ENCODE measurements at places on chromosomes 3 and 15.
A peak's percentile ranks its signal among the peaks of the same experiment; 100 is the strongest.

GRCh38 chr15:59116141-59116540, 11.2 kb downstream of the CCNB2 start:
- DNase-seq, result no peak

DNA sequence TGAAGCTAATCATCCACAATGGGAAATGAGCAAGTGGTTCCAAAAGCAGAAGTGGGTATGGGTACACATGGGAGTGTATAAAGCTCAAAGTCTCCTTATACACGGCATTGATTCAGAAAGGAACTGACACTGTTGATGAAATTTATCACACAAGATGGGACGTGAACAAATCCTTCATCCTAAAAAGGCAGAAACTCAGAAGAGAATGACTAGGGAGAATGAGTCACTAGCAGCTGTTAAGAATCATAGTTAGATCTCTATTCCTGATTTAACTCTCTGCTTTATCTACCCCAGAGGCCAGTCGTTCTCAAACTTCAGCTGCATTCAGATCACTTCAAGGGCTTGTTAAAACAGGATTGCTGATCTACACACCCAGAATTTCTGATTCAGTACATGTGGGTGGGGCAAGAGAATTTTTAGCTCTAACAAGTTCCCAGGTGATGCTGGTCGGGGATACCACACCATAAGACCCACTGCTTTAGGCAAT, 97.7 kb upstream of the PHLDB2 start:
- no peak for DNase-seq

DNA sequence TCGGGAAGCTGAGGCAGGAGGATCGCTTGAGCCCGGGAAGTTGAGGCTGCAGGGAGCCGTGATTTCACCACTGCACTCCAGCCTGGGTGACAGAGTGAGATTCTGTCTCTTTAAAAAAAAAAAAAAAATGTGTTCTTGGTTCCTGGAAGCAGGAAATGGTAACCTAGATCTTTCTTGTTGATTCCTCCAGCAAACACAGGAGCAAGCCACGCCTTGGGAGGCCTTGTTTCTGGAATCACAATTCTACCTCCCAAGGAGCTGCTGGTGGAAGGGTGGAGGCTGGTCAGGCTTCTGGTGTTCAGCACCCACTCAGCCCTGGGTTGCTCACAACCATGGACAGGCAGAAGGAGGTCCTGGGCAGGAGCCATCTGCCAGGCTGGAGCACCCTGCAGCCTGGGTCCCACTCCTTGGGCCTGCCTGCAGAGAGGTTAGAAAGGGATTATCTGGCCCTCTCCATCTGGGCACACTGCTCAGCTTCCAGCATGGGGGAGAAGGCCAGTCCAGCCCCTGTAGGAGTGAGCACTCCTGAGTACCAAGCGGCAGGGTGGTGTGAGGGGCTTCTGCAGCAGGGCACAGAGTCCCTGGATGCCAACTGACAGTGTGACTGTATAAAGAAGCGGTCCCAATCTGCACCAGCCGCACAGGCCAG, 65.6 kb downstream of the ABTB1 start:
- no peak for DNase-seq

DNA sequence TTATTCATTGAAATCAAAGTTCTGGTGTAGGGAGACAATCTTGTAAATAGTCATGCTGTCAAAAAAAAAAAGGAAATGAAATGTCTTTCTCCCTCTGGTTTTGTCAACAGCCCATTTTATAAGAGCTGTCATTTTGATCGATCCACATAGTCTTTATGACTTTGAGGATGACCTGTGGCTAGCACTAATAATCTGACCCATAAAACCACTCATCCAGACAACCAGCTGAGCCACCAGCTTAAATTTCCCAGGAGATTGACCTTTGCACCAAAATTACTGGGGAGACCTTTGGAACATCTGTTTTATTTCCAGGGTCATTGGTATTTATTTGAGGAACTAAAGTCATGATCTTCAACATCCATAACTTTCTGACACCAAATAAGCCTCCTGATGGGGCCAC, 98.5 kb upstream of the MME start:
- no peak for DNase-seq

DNA sequence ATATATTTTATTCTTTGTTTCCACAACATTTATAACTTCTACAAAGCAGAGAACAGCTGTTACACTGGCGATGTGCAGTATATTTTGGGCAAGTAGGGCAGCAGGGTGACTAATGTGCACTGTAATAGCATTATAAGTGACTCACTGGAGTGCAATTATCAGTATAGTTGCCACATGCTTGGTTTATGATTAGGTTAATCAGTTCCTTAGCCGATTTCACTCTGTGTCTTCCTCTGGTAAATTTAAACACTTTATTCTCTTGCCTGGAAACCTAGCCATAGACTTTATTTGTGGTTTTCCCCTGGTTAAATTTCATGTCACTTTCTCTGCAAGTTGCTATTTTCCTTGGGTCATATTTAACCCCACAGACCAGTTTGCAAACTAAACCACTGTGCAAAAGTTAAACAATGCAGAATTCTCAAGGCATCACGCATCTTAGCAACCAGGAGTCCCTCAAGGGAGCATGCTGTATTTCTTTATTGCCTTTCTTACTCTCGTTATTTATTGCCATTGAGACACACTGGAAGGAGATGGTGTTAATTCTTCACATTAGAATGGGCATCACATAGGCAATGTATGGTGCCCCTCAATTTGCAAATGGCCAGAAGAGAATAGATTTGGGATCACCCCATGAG, 690.2 kb upstream of the DPPA4 start:
- no peak for DNase-seq

- DNase-seq, result no peak
These were observed 295.4 kb upstream of the NR2F2 start for GRCh38 chr15:96035091-96035490.

- peak; percentile 34 for DNase-seq
These were observed 960 bp upstream of the KLF13 start for GRCh38 chr15:31325595-31326155.

- no peak for DNase-seq
These were observed 42.9 kb downstream of the UACA start for GRCh38 chr15:70720228-70721016.

DNA sequence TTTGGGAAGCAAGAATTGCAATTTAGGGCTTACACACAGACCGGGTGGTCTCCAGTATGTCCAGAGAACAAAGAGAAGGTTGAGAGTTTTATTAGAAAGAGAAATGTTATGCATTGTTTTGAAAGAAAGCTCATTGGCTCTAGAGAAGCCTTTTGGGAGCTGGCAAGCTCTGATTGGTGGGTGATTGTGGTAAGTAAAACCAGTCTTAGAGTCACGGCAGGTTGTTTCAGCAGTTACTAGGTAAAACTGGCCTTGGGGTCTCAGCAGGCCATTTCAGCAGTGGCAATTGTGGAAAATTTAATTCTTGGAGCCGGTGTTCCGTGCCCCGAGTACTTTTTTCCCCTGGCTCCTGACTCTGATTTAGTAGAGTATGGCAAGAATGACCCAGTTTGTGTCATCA, 78.1 kb downstream of the MRPL46 start:
- DNase-seq, result no peak

DNA sequence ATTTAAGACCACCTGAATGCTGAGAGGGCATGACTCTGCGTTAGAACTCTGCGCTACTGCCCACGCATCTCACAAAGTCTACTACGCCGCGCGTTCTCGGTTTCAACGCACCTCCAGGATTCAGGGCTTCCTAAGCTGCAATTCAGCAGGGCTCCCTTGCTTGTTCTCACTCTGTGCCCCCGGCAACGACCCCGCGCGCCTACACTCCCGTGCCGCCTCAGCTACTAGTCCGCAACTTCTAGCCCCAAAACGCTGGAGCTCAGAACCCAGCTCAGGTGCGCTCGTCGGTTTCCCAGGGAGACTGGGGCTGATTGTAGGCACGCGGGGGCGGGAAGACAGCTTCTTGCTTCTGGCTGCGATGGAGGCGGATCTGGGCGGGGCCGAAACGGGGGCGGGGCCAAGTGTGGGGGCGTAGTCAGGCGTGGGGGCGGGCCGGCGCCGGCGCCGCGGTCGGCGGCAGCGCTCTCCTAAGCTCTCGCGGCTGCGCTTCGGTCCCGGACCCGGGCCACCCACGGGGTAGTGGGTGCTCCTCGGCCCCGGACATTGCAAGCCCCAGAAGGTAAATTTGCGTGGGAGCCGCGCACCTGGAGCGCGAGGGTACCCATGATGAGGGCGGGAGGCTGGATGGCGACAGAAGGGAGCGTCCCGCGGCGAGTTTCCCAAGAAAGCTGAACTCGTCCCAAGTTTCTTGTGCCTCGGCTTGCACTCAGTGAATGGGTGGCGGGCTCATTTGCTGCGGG, at the start of gene ARHGEF26:
ARHGEF26 (plus strand) TSS at position 430 of the 740 bp plus-strand sequence. CDS start 603 bp downstream, outside the sequence.
- DNase-seq, result peak; percentile 46

- DNase-seq, result no peak
These were observed 136.9 kb downstream of the PCCB start for GRCh38 chr3:136387031-136387430.

GRCh38 chr15:40128766-40129660, 20.3 kb upstream of the BMF start:
- no peak for DNase-seq

DNA sequence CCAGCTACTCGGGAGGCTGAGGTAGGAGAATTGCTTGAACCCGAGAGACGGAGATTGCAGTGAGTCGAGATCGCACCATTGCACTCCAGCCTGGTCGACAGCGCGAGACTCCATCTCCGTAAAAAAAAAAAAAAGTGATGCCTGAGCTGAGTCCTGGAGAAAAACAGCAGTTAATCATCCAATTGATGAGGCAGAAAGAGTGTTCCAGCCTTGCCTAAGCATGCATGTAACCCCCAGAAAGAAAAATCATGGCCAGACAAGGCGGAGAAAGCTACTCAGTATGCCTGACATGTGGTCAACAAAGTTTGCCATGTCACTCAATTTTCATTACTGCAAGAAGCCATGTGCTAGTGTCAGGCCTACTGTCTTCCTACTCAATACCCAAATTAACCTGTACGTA, 593.1 kb upstream of the MDFIC2 start:
- DNase-seq, result no peak

GRCh38 chr3:106208967-106209366, 340.2 kb upstream of the CBLB start:
- DNase-seq, result no peak

DNA sequence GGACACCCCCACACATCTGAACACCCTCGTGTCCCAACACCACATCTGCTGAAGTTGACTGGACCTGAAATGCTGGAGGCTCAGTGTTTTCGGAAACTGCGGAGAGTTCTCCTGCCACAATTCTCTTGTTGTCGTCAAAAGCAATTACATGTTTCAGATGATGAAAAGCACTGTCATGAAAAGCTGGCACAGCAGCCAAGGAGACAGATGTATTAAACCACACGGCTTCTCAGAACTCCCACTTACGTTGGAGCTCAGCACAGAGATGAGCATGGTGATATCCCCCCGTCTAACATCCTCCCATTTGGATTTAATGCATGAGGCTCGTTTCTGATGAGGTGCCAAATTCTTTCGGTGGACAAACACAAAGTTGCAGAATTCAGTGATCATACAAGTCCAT, 180.1 kb downstream of the RORA start:
- DNase-seq, result no peak

- DNase-seq, result no peak
These were observed 154.4 kb downstream of the PEX5L start for GRCh38 chr3:179882292-179882691.

GRCh38 chr3:14428087-14429033, 26.0 kb downstream of the SLC6A6 start:
- DNase-seq, result no peak

- DNase-seq, result no peak
These were observed 121.2 kb upstream of the HES1 start for GRCh38 chr3:194014756-194015155.

DNA sequence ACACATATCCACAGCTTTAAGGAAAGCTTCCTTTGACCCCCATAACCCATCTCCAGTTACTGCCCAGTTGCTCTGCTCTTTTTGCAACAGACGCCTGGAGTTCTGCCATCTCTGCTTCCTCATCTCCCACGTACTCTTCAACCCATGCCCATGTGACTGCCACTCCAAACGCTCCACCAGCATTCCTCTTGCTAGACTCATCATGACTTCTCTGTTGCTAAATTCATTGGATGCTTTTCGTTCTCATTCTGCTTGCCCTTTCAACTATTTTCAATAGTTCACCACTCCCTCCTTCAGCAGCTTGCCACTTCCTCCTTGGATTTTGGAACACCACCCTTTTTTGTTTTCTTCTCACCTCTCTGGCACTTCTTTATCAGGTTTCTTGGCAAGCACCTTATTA, 2.7 kb upstream of the KNSTRN start:
- no peak for DNase-seq

All from activated T-helper 1 cell treated with anti-CD3 and anti-CD28 coated beads, Interleukin-2, amount 50 U/mL, for 16 hours (primary cell).